Activated CD4-positive, alpha-beta T cell treated with anti-CD3 and anti-CD28 coated beads for 36 hours (primary cell): ENCODE measurements at places on chromosomes 16 and 17. TPM values are rescaled to one million over a fixed set of nuclear protein-coding genes. Genes with fewer than 3 reads are reported as not detected.

- H3K4me1 ChIP-seq = peaks cover 10% of the 10 kb centered on the region
- no peak for DNase-seq
- no peak overlapping the region for H3K4me3 ChIP-seq
- H3K36me3 ChIP-seq = no peaks in the 10 kb centered on the region
Observed at GRCh38 chr17:74524653-74525464, 6.4 kb downstream of the CD300LB start.

- H3K4me1 ChIP-seq = peaks cover 59% of the 10 kb centered on the region
- no peaks in the 10 kb centered on the region for H3K36me3 ChIP-seq
- DNase-seq = peak; percentile 72
- no peaks in the 10 kb centered on the region for H3K27me3 ChIP-seq
- H3K4me3 ChIP-seq = peak overlapping the region; percentile 63
Observed at GRCh38 chr17:14427900-14428647, 127.2 kb downstream of the HS3ST3B1 start.

- H3K27ac ChIP-seq = no peak overlapping the region
- H3K4me3 ChIP-seq = no peak overlapping the region
- no peaks in the 10 kb centered on the region for H3K4me1 ChIP-seq
- no peak for DNase-seq
- H3K27me3 ChIP-seq = no peaks in the 10 kb centered on the region
Observed at GRCh38 chr17:65618516-65618915, 57.1 kb upstream of the AXIN2 start.

DNA sequence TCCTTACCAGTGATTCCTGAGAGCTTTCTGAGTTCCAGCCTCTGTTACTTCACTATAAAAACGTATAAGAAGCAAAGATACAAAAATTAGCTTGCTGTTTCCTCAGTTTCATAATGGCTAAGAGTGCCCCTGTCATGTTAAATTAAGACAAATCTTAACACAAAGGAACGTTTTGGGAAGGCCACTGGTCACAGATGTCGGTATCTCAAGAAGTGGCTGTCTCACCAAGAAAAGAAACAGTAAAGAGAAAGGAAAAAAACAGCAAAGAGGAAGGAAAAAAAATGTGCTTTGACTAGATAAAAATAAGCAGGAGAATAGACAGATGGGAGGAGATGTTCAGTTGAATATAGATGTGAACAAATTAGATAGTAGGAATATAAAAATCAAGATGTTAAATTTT, 94.8 kb upstream of the AKTIP start:
- peaks cover 17% of the 10 kb centered on the region for H3K36me3 ChIP-seq
- DNase-seq = no peak
- H3K4me1 ChIP-seq = peaks cover 4% of the 10 kb centered on the region
- no peak overlapping the region for H3K4me3 ChIP-seq
- no peaks in the 10 kb centered on the region for H3K27me3 ChIP-seq
- no peak overlapping the region for H3K27ac ChIP-seq

DNA sequence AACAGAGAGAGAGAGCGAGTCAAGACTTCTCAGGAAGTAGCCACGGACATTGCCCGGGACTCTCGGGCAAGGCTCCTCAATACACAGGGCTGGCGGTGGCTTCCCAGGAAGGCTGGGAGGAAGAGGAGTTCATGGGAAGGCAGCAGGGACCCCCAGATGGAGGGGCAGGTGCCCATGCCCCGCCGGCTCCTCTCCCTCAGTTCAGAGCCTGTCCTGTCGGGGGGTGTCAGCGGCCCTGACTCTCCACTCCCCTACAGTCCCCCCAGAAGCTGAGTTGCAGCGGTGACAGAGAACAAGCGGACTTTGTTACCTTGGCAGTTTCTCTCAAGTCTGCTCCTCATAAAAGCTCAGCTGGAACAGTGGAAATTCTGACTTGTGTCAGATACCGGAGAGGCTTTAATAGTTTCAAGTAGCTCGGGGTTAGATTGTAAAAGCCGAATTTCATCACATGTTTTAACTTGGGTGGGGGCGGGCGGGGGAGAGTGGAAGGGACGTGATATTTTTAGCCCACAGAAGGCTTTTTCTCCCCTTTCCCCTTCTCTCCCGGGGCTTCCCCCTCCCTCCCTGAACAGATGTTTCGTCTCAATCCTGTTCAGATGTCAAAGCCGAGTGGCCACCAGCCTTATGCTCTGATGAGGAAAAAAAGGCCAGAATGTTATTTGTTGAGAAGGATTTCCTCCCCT, 65.2 kb downstream of the NKD1 start:
- H3K36me3 ChIP-seq = no peaks in the 10 kb centered on the region
- H3K4me1 ChIP-seq = peaks cover 23% of the 10 kb centered on the region
- DNase-seq = no peak
- H3K27me3 ChIP-seq = no peaks in the 10 kb centered on the region

DNA sequence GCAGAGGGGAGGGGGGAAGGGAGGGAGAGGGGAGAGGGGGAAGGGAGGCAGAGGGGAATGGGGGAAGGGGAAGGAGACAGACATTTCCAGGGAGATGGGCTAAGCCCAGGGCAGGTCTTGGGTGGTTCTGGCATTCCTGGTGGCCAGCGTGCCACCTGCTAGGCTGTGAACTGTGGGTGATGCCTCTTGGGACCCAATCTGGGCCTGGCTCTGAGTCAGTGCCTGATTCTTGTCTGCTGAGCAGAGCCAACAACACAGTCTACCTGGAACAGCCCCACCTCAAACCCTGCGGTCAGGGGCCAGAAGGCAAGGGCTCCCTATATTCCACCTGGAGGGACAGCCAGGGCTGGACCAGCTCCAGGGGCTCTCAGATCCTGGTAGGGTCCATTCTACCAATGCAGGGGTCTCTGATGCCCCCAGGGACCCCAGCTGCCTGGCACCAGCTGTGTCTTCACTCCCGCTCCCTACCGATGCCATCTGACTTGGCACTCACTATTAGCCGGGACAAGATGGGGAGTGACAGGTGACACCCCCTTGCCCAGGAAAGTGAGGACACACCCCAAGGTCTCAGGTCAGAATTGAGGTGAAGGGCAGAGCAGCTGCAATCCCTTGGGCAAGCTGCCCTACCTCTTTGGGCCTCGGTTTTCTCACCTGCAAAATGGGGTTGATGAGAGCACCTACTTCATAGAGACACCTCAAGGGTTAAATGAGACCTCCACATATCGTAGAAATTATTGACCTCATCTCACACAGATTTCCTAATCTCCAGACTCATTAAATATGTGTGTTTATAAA, 87.2 kb downstream of the LITAF start:
- peaks cover 36% of the 10 kb centered on the region for H3K4me1 ChIP-seq
- peak; percentile 28 for DNase-seq
- H3K27me3 ChIP-seq = no peaks in the 10 kb centered on the region
- H3K4me3 ChIP-seq = no peak overlapping the region
- H3K36me3 ChIP-seq = no peaks in the 10 kb centered on the region
- H3K27ac ChIP-seq = no peak overlapping the region

GRCh38 chr17:48547808-48548522, 3.1 kb upstream of the HOXB2 start:
- DNase-seq = peak; percentile 53
- H3K36me3 ChIP-seq = no peaks in the 10 kb centered on the region
- H3K27ac ChIP-seq = peak overlapping the region; percentile 39
- peaks cover 17% of the 10 kb centered on the region for H3K4me1 ChIP-seq

DNA sequence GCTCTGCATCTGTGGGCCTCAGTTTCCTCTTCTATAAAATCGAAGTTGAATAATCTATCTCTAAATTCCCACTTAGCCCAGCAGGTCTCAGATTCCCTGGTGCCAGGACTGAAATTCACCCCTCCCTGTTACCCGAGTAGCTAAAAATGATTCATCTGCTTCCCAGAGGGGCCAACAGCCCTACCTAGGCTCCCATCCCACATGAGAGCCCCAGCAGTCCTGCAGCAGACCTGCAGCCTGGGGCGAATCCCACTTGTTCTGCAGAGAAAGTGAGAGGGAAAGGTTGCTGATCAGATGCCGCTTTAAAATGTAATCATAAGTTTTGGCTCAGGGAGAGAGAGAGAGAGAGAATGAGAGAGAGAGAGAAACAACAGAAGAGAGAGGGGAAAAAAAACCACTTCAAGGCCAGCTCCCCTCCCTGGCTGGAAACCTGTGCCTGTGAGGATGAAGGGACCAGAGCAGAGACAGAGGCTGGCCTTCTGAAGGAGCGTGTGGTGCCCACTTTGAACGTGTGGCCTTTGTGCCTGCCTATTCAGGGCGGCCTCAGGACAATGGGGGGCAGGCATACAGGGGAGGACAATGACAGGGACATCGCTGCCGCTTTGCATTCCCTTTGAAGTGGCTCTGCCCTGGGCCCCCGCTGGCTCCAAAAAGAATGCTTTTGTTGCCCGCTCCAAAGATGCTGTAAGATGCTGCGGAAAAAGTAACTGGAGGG, 85.2 kb upstream of the NKD1 start:
- no peak overlapping the region for H3K27ac ChIP-seq
- no peak overlapping the region for H3K4me3 ChIP-seq
- no peak for DNase-seq
- peaks cover 5% of the 10 kb centered on the region for H3K27me3 ChIP-seq
- H3K36me3 ChIP-seq = no peaks in the 10 kb centered on the region

DNA sequence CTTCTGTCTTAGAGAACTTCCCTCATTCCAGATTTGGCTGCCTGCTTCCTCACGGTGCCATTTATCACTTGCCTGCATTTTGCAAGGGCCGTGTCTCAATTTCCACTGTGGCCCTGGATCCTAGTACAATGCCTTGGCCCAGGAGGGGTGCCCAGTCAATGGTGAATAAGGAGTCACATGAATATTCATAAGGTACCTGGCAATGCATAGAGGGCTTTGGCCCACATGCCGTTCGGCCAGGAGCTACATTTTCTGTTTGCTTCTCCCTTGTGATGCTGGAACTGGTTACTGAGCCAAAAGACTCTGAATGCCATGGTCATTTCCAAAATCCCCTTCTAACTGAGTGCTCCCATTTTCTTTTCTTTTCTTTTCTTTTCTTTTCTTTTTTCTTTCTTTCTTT, 4.8 kb upstream of the PIRT start:
- no peak overlapping the region for H3K4me3 ChIP-seq
- no peak overlapping the region for H3K27ac ChIP-seq
- no peaks in the 10 kb centered on the region for H3K36me3 ChIP-seq
- no peak for DNase-seq
- peaks cover 10% of the 10 kb centered on the region for H3K4me1 ChIP-seq
- H3K27me3 ChIP-seq = no peaks in the 10 kb centered on the region

DNA sequence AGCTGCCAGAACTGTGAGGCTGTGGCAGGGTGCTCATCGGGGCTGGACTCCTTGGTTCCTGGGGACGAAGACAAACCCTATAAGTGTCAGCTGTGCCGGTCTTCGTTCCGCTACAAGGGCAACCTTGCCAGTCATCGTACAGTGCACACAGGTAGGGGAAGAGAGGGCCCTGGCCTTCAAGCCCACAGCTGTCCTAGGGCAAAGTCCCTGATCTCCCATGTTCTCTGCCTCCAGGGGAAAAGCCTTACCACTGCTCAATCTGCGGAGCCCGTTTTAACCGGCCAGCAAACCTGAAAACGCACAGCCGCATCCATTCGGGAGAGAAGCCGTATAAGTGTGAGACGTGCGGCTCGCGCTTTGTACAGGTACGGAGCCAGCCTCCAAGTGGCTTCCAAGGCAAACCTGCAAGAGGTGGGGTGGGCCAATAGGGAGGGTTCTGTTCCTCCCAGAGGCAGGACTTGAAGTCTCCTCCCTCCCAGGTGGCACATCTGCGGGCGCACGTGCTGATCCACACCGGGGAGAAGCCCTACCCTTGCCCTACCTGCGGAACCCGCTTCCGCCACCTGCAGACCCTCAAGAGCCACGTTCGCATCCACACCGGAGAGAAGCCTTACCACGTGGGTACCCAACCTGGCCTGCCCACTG, 3.7 kb downstream of the BCL6B start:
- peaks cover 9% of the 10 kb centered on the region for H3K36me3 ChIP-seq
- H3K27me3 ChIP-seq = peaks cover 11% of the 10 kb centered on the region
- H3K4me1 ChIP-seq = peaks cover 47% of the 10 kb centered on the region
- no peak for DNase-seq

GRCh38 chr16:66858740-66859396, 14.7 kb downstream of the CA7 start:
- no peak overlapping the region for H3K4me3 ChIP-seq
- DNase-seq = no peak
- no peaks in the 10 kb centered on the region for H3K27me3 ChIP-seq
- no peak overlapping the region for H3K27ac ChIP-seq

GRCh38 chr16:27495191-27495590, 54.5 kb downstream of the GTF3C1 start:
- DNase-seq = no peak
- no peak overlapping the region for H3K27ac ChIP-seq
- H3K36me3 ChIP-seq = peaks cover 21% of the 10 kb centered on the region
- no peaks in the 10 kb centered on the region for H3K27me3 ChIP-seq
- no peak overlapping the region for H3K4me3 ChIP-seq
- H3K4me1 ChIP-seq = no peaks in the 10 kb centered on the region

GRCh38 chr17:21463204-21463661, 87.1 kb downstream of the KCNJ12 start:
- peaks cover 13% of the 10 kb centered on the region for H3K27me3 ChIP-seq
- peak; percentile 36 for DNase-seq

GRCh38 chr17:72724267-72724666, 368.2 kb downstream of the SLC39A11 start:
- no peaks in the 10 kb centered on the region for H3K27me3 ChIP-seq
- peak overlapping the region; percentile 19 for H3K27ac ChIP-seq
- H3K4me1 ChIP-seq = peaks cover 49% of the 10 kb centered on the region
- no peak overlapping the region for H3K4me3 ChIP-seq
- no peak for DNase-seq

DNA sequence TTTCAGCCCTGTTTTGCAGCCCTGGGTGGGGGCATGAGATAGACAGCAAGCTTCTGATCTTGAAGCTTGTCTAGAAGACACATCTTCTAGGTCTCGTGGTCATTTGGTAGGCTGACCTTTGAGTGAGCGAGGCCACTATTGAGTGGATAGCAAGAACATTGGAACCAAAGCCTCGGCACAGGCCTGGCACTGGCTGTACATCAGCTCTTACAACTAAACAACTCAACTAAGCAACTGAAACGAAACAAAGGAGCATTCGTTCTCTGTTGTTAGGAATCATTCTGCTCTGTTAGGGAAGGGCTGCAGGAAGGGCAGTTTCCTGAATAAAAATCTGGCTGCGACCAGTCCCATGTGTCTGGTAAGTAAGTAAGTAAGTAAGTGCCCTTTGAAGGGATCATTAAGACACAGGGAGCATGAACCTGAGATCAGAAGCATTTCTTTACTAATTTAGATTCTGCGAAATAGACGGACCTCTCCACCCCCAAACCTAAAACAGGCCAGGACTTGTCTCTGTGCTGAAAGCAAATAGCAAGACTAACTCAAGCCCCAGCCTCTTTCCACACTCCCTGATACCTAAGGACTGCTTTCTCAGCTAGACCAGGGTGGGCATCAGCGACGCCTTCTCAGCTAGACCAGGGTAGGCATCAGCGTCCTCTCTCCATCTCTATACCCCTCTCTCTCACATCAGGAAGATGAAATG, 22.7 kb downstream of the CYB561 start:
- no peak for DNase-seq
- H3K27me3 ChIP-seq = no peaks in the 10 kb centered on the region
- H3K27ac ChIP-seq = no peak overlapping the region
- no peak overlapping the region for H3K4me3 ChIP-seq
- H3K36me3 ChIP-seq = no peaks in the 10 kb centered on the region

ENPP7 gene
- total RNA-seq = not detected

CCL5 gene
- total RNA-seq = 33.1 TPM

EFCAB5 gene
- 0.27 TPM for total RNA-seq

TVP23B gene
- total RNA-seq = 22.4 TPM

CDH13 gene
- total RNA-seq = not detected

KRTAP4-9 gene
- not detected for total RNA-seq

RNF157 gene
- 24.0 TPM for total RNA-seq

MYO18A gene
- total RNA-seq = 38.2 TPM

BEAN1 gene
- not detected for total RNA-seq

HS3ST4 gene
- total RNA-seq = not detected

LPO gene
- not detected for total RNA-seq

HSF4 gene
- total RNA-seq = 20.7 TPM

DRC3 gene
- 0.18 TPM for total RNA-seq

PIK3R5 gene
- 20.4 TPM for total RNA-seq

C16orf92 gene
- total RNA-seq = not detected

IL17C gene
- 0.18 TPM for total RNA-seq

RANBP10 gene
- 15.6 TPM for total RNA-seq
